ENCODE measurements at places on chromosomes 6 and 20.

- no peak for DNase-seq
Measured at GRCh38 chr6:25257686-25258348, 21.4 kb upstream of the CARMIL1 start.

DNA sequence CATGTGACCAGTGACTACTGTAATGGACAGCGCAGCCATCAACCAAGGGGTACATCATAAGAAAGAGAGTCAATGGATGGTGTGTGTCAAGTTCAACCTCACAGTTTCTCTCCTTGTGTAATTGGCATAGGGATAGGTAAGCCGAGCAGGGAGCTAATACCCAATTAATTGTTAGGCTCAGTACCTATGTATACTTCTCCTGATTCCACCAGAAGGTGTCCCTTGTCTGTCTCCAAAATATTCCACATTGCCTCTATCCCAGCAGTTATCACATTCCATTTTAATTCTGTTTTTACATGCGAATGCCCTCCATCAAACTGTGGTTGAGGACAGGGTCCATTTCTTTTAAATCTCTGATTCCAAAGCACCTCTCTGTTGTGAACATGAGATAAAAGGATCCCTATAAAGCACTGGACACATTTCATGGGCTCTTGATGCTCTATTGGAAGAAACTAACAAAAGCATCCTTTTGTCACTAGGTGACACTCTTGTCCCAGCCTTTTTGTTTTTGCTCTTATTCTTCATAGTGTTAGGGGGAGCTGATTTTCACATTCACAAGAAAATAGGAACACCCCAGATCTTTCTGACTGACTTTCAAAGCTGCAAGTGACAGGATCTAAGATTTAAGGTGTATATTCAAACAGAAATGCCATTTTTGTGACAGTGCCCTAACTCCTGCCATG lies 38.9 kb downstream of the FBXO9 start:
- no peak for DNase-seq

- no peak for DNase-seq
Measured at GRCh38 chr6:34315780-34316179, 67.0 kb upstream of the SMIM29 start.

DNA sequence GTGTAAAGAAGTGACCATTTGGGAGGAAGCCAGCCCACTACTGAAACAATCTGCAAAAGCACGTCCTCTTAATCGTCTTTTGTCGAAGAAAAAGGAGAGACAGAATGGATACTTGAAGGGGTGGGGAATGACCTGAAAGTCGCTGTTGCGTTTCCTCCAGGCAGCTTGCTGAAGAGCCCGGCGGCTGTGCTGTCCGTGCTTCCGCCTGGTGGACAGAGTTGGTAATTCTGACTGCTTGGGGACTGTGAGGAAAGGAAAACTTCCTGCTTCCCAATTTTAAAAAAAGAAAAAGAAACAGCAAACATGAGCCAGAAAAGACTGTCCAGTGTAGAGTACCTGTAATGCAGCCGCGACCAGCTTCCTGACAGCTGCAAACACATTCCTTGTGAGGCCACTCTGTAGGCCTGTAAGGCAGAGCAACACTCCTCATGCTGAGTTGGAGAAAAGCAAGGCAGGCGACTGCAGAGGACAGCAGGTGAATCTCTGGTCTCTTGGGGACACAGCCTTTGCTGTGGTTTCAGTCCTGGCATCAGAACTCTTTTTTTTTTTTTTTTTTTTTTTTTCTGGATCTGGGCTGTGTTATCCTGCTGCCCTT lies 251.1 kb upstream of the TBX18 start:
- peak; percentile 33 for DNase-seq

DNA sequence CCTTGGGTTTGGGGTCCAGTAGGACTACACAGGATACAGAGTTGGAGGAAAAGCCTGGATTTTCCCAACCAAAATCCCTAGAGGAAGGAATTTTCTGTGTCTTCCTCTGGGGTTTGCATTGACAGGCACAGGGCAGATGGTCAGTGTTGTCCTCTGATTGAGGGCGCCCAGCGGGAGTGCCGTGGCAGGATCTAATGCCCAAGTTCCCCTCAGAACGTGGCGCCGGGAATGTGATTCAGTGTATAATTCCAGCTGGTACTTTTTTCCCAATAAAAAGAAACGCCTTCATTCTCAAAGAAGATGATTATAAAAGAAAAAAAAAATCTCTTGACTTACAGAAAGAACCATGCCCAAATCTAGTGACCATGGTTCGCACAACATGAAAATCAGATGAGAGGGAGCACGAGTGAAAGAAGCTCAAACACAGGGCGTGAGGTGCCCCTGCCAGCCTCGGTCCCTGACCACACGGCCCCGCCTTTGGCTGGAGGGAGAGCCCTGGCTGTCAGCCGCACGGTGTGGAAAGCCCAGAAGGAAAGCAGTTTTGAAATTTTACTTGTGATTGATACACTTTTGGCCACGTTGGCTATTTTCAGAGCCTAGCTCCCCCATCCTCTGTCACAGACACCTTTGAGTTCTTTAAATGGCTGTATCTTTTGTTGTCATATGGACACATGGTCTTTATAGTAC lies 31.6 kb downstream of the VEGFA start:
- DNase-seq: no peak

GRCh38 chr6:109482905-109483734 lies at the start of gene ZBTB24:
TSS of gene ZBTB24 (minus strand) at chr6:109483219. CDS start at chr6:109482026, 1,193 bp downstream.
- peak; percentile 87 for DNase-seq

- no peak for DNase-seq
Measured at GRCh38 chr20:20843982-20844381, 131.5 kb upstream of the RALGAPA2 start.

- no peak for DNase-seq
Measured at GRCh38 chr6:15290962-15291704, 45.3 kb downstream of the JARID2 start.

GRCh38 chr6:80940976-80941375 lies 811.5 kb downstream of the TENT5A start:
- DNase-seq: no peak

- no peak for DNase-seq
Measured at GRCh38 chr6:169832247-169832948, 81.0 kb downstream of the ERMARD start.

- no peak for DNase-seq
Measured at GRCh38 chr6:16999491-17000436, 102.1 kb upstream of the STMND1 start.

DNA sequence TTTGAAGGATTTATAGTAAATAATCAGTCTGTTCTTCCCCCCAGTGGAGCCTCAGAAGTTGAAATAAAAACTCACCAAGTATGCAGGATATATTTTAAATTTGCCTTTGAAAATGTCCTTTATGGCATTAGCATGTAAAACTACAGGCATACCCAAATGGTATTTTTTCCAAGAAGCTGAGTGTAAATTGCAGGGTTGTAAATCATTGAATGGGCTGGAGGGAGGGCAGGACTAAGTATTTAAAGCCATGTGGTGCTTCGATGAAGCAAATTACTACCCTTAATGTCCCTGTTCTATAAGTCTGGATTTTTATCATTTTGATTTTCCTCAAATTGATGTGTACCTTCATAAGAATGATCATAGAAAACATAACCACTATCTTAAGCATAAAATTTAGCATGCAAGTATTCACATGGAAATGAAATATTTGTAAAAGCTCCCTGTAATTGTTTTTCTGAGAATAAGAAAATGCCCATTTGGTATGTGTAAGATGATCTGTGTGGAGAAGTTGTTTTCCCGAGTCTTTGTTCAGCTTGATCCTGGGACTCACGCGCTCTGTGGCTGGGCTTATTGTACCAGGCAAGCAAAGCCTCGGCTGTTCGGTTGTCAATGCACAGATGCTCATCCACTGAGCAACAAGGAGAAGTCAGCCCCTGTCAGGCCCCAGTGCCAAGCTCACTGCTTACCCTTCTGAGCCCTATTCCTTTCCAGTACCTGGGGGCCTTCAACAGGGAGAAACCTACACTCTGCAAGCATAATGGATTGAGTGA lies 66.7 kb downstream of the CD164 start:
- no peak for DNase-seq

GRCh38 chr6:131602781-131603312 lies 25.2 kb downstream of the MED23 start:
- no peak for DNase-seq

Data from ovary (tissue), 10 donors.